ENCODE measurements at places on chromosomes 7 and 10.

- DNase-seq: no peak
Observed at GRCh38 chr7:330511-331230, 40.7 kb downstream of the FOXL3 start.

- DNase-seq: no peak
Observed at GRCh38 chr7:17437586-17437985, 139.1 kb downstream of the AHR start.

DNA sequence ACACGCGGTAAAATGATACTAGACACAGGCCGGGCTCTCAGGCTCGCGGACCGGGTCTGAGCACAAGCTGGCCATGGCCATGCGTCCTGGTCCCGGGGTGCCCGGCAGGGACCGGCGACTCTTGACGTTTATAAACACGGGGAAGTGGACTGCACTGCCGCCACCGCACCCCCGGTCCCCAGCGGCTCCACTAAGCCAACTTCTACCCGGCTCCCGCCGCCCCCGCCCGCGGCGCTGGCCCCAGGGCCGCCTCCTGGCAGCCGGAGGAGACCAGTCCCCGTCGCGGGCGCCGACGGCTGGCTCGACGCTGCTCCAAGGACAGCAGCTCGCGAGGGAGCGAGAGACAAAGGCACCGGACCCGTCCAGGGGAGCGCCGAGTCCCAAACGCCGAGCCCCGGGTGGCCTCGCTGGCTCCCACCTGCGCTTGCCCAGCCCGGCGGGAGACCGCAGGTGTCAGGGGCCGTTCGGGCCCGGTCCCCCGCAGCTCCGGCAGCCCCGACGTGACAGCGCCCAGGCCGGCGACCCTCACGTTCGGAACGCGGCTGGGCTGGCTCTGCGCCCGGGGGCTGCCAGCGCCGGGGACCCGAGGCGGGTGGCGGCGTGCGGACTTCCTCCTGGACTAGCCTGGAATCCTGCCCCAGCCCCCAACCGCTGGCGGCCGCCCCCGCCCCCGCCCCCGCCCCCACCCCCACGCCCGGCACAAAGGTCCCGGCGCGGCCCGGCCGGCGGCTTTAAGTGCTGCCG lies 517 bp downstream of the ITGB1 start:
- peak; percentile 86 for DNase-seq

DNA sequence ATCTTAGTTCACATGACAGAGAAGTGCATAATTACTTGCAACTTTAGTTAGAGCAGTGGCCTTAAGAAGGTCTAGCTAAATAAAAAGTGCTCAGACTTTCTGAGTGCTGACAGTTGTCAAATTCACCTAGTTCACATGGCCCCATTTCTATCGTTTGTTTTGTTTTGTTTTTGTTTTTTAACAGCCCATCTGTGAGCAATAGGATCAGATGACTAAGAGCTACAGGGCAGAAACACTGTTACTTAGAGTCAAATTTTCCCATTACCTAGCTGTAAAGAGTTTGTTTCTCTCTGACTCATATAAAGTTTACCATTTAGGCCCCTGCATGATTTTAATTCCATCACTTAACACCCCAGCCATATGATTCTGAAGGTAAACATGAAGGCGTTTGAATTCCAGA lies 18.8 kb downstream of the CAV1 start:
- no peak for DNase-seq

- peak; percentile 36 for DNase-seq
Observed at GRCh38 chr10:19921300-19922140, 105.3 kb downstream of the PLXDC2 start.

- DNase-seq: no peak
Observed at GRCh38 chr10:96703358-96703757, 17.0 kb downstream of the PIK3AP1 start.

DNA sequence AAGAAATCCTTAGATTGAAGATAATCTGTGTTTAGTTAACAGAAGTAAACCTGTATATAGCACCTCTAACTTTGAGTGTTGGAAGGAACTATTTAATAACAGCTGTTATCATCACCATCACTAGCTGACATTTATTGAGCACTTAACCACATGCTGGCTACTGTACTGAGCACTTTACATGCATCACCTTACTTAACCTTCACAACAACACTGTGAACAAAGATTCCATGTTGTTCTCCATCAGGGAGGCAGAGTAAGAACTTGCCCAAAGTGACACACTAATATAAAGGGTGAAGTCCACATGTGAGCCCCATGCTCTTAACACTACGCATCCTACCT lies 182.2 kb downstream of the ST7 start:
- no peak for DNase-seq

DNA sequence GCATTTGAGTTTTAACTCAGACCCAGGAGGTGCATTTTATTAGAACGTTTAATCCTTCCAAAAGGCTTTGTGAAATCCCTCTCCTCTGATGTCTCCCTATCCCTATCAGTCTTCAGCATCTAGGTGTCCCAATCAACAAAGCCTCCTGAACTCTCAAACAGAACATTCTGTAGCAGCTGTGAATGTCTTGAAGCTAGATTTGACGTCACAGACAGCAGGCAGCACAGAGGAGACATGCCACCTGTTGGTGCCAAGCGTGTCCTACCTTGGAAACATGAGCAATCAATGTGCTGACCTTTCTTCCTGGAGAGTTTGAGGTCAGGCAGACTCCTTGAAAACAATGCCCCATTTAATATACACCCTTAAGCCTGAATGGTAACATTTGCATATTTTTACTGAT lies 125.5 kb downstream of the RNLS start:
- DNase-seq: no peak

GRCh38 chr7:121562259-121562658 lies 166.2 kb upstream of the FAM3C start:
- no peak for DNase-seq

GRCh38 chr10:80356989-80357850 lies 639 bp downstream of the DYDC2 start:
- peak; percentile 88 for DNase-seq

DNA sequence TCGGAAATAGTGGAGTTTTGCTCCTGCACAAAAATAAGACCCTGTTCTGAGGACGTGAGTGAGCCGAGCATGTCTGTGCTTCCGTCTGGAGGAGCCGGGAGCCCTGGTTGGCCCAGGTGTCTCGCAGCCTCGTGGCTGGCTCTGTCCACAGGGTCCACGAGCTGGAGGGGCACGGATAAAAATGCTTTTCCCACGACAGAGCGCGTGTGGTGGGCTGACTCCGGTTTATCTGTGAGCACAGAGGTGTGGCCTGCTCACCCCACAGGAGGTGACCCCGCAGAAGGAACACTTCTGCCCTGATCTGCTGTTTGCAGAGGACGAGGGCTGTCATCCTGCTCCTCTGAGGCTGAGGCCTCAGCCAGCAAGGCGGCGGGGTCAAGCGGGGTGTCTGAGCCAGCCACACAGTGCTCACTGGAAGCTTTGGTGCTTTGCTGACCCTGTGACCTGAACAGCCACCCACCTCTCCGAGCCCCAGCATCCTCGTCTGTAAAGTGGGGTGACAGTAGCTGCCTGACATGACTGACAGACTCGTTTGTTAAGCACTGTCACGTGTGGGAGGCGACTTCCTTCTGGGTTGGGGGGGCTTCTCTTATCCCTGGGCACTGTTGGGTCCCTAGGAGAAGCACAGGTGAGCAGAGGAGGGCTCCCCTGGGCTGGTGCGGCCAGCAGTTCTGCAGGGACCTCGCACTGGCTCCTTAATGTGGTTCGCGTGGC lies 162.5 kb downstream of the DNAJB6 start:
- no peak for DNase-seq

- DNase-seq: no peak
Observed at GRCh38 chr7:118312966-118313365, 88.5 kb downstream of the ANKRD7 start.

GRCh38 chr10:99456207-99456930 lies 25.9 kb upstream of the GOT1 start:
- no peak for DNase-seq

DNA sequence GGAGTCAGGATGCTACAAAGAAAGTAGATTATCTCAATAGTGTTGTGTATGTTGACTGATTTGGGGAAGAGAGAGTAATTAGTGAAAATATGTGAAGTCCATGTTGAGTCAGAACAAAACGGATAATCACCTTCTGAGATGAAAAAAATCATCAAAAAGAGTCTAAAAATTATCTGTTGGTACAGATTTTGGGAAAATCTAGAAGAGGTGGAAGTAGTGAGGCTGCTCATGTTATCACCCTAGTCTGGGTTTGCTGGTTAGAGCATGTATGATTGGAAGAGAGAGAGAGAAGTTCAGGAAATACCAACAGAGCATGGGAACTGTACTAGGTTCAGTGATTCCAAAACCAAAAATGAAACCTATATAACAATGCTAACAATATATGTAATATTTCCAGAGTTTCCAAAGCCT lies 12.3 kb downstream of the RPA3 start:
- no peak for DNase-seq

Data from eye (tissue), 1 donor.